Testis (tissue), 5 donors: ENCODE measurements at places on chromosomes 7 and 10.

DNA sequence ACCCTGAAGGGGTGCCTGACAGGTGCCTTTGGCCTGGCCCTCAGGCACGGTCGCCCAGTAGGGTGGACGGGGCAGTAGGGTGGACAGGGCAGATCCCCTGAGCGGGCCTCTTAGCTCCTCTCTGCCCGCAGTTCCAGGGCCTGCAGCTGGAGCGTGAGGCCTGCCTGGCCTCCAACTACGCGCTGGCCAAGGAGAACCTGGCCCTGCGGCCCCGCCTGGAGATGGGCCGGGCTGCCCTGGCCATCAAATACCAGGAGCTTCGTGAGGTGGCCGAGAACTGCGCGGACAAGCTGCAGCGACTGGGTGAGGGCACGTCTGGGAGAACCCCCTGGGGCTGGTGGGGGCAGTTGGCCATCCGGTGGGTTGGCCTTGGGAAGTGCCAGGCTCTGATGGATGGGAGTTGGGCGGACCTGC is 1.7 kb downstream of the VPS37D start:
- DNase-seq, result no peak

- no peak for DNase-seq
Observed at GRCh38 chr10:130750441-130750840, 561.1 kb downstream of the TCERG1L start.

DNA sequence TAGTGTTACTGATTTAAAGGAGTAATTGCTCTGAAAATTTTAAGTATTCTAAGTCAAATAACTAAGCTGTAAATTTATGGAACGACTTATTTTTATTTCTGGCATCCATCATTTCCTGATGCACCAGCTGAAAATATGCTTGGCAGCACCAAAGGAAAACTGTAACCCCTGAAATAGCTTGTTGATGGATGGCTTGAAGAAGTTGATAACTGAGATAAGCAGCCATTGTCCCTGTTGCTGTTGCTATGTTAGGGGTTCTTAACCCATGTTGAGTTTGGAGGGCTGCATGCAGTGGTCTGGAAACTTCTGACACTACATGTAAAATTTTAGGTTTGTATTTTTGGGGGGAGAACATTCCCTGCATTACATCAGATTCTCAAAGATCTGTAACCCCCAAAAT is 30.6 kb downstream of the RPA3 start:
- no peak for DNase-seq

DNA sequence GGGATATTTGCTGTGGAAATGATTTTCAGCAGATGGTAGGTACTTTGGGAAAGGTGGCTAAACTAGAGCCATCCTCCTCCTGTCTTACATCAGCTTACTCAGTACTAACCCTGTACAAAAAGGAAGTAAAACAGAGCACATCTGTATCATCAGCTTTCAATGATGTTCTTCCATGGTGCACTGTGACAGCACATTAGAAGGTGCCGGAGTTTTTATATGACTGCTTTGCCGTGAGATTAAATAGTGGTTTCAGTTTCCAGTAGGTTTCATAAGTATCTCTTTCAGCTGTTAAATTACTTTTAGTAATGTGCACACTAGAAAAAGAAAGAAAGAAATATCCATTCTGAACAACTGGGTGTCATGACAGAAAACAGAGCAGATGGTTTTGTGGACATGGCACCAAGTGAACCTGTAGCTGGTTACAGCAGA is 86.5 kb downstream of the ARID5B start:
- no peak for DNase-seq

DNA sequence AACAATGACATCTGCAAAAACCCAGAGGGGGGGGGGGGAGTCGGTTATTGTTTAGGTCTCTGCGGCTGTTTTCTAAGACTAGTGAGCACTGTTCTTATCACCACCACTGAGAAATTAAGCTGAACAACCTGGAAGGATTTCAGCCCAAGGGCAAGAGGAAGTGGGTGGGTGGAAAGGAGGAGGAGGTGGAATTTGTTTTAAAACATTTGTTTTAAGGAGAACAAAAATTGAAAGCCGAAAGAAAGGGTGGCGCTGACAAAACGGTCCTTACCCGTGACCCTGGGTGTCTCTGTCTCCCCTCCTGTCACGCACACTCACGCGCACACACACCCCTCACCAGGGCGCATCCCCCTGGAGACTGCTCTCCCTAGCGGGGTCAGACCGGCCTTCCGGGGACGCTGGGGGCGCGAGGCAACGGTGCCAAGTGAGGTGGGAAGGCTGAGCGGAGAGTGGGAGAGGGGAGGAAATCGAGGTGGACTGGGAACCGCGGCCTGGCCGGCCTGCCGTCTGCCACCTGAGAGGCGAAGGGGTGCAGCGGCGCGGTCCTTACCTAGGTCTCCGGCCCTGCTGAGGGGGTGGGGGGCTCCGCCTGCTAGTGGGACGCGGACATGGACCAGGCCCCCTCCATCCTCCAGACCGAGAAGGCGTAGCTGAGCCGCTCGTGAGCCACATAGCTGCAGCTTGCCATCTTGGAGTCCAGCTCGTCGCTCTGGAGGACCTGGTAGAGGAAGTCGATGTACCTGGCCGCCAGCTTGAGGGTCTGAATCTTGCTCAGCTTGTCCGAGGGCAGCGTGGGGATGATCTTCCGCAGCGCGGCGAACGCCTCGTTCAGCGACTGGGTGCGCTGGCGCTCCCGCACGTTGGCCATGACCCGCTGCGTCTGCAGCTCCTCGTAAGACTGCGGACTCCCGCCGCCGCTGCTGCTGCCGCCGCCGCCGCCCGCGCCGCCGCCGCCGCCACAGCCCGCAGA is 1.0 kb downstream of the TWIST1 start:
- peak; percentile 56 for DNase-seq

GRCh38 chr10:36559412-36560400 is 565.7 kb upstream of the ANKRD30A start:
- DNase-seq, result no peak

- DNase-seq, result no peak
Observed at GRCh38 chr7:16651396-16652239, 5.6 kb downstream of the BZW2 start.

DNA sequence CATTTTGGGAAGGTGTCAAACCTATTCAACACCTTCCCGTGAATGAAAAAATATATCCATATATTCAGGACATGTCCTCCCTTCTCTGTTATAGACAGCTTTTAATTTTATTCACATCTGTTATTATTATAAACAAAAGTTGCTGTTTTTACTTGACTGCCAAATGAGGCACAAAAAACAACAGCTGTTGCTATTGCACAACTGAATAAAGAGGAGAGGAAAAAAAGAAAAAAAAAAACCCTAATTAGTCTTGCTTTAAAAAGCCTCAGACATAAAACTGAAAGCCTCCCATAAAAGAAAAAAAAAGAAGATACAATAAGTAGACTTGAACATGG is 153.4 kb downstream of the BMPER start:
- no peak for DNase-seq

DNA sequence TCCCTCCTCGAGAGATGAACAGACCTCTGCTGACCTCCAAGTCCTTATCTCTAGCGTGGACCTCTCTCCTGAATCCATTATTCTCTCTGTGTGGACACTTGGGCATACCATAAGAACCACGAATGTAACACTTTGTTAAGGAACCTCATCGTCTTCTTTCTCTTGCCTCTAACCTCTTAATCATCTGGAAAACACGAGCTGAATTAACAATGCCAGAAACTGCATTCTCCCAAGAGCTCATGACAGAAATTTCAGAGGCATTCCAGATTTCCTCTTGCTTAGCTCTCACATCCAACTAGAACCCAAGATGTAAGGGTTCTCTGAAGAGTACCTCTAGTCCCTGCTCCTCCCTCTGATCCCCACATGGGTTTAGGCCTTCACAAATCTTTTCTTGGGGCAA is 101.5 kb downstream of the TRIL start:
- DNase-seq, result no peak

DNA sequence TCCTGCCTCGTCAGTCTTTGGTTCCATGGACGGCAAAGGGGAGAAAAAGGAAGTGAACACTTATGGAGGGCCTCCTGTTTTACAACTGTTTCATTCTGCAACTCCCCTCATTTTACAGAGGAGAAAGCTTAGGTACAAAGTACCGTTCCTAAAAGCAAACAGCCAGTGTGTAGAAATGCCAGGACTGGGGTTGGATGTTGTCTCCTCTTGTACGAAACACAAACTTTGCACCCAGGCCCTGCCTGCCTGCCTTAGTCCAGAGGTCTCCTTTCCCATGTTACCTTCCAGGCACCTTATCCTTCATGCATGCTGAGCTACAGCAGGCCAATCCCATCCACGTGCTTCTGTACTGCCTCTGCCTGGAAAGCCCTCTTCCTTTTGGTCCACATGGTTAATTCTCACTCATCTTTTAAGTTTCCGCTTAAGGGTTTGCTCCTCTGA is 86.0 kb downstream of the ICA1 start:
- no peak for DNase-seq

- DNase-seq, result no peak
Observed at GRCh38 chr7:140552240-140552679, 73.0 kb upstream of the MKRN1 start.

DNA sequence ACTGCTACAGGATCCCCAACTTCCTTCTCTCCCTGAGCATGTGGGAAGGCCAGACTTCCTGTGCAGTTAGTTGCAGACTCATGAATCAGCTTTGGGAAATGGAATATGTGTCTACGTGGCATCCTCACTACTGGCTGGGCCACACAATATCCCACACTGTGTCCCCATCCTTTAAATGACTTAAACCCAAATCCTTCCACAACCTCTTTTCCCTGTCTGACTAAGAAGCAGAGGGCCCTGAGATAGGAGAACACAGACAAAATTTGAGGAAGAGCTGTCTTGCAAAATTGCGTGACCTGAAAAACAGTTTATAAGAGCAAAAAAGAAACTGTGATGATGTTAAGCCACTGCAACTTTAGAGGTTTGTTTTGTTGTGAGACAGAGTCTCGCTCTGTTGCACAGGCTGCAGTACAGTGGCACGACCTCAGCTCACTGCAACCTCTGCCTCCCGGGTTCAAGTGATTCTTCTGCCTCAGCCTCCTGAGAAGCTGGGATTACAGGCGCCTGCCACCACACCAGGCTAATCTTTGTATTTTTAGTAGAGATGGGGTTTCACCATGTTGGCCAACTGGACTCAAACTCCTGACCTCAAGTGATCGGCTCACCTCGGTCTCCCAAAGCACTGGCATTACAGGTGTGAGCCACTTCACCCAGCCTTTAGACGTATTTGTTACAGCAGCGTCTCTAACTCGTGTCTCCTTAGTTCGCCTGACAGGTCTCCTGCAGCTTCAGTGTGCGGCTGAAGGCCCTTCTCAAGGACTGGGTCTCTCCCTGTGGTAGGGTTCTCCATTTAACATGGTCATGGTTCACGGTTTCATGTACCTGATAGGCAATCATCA is 46.9 kb upstream of the SFMBT2 start:
- no peak for DNase-seq

- DNase-seq, result no peak
Observed at GRCh38 chr7:22845221-22845834, 22.7 kb upstream of the TOMM7 start.

GRCh38 chr10:114694062-114694461 is 36.0 kb upstream of the ABLIM1 start:
- no peak for DNase-seq
